ENCODE measurements at places on chromosomes 3 and 15. TPM values are rescaled to one million over a fixed set of nuclear protein-coding genes. Genes with fewer than 3 reads are reported as not detected.
A peak's percentile ranks its signal among the peaks of the same experiment; 100 is the strongest.

AP3B2 gene
- 1.4 TPM for total RNA-seq

GHSR gene
- not detected for total RNA-seq

SIDT1 gene
- total RNA-seq = 1.00 TPM

ANKRD34C gene
- 0.19 TPM for total RNA-seq

HPS3 gene
- total RNA-seq = 16.3 TPM

MFSD1 gene
- 80.3 TPM for total RNA-seq

PYGO1 gene
- 15.4 TPM for total RNA-seq

DNA sequence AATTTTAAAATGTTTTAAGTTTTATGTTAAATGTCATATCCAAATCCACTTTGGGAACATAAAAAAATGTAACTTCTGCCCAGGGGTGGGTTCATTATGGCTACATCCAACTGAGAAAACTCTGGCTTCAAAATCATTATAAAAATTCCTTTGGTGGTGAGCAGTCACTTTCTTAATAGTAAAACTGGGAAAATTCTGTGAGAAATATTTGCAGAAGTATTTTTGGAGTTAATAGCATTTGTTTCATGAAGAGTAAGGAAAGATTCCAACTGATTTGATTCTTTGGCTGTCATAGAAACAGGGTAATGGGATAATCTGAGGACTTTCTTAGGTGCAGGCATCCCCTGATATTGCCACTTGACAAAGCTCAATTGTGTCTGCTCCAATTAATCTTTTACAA is 38.8 kb downstream of the CPA3 start:
- DNase-seq = no peak

DNA sequence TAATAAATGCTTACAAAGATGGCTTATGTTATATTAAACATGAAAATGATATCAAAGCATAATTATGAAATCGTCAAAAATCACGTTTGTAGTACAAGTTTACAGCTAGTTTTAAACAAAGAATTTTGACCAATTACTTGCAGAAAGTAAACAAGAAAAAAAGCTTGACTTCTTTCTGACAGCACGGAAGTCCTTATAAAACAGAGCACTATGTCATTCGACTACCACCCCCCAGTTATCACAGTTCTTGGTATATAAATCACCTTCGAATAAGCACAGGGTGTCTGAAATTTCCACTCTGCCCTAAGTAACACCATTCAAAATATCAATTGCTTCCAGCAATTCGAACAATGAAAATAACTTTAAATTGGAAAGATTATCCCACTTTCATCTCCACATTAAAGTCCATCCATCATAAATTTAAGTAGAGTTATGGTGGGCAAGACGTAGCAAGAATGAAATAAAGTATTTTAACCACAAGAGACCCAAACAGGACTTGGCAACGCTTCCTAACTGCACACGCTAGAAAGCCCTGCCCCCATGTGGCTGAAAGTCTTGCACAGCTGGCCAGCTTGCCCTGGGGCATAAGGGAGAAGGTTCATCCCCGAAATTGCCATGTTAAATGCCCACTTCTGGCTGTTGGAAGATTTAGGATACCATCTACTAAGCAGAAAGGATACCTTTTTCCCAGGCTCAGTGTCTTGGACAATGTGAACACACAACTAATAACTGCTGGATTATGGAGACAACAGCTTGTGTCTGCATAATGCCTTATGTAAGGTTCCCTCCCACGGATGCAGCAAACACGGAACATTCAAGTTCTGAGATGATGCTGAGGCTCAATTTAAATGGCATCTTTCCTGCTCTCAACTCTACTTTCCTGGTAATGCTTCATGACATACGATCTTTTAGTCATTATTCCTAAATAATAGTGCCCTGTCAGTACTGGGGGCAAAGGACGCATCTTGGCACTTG is 116.4 kb upstream of the TJP1 start:
- no peak for DNase-seq

GRCh38 chr15:77024273-77025082 is 29.6 kb downstream of the PSTPIP1 start:
- DNase-seq = peak; percentile 90

DNA sequence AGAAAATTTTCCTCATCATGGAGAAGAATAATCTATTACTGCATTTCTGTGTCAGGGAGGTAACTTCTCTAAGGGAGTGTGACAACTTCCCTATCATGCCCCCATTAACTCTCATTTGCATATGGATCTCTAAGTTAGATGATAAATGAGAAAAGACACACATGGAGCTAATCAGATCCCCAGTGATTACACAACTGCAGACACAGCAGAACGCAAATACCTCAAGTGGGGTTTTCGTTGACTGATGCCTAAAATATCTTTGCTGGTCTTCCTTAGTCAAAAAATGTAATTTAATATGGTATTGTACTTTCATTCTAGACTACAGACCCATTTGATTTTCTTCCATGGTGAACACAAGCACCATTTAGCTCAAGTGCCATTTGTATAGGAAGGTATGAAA is 630.5 kb downstream of the TBL1XR1 start:
- no peak for DNase-seq

DNA sequence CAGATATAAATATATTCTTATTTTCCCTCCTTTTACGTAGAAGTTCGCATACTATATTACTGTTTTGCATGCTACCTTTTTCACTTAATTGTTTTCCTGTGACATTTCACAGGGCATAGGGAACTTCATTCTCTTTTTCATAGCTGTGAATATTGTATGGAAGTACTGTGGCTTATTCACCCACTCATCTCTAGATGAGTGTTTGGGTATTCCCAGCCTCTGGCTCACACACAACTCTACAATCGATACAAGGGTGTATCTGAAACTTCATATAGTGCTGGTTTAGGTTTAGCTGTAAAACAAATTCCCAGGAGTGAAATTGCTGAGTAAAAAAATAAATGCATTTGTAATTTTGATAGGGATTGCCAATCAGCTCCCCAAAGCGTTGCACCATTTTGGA is 55.3 kb upstream of the MAGI1 start:
- no peak for DNase-seq

GRCh38 chr3:74561881-74562280 is 52.6 kb downstream of the CNTN3 start:
- DNase-seq = no peak

DNA sequence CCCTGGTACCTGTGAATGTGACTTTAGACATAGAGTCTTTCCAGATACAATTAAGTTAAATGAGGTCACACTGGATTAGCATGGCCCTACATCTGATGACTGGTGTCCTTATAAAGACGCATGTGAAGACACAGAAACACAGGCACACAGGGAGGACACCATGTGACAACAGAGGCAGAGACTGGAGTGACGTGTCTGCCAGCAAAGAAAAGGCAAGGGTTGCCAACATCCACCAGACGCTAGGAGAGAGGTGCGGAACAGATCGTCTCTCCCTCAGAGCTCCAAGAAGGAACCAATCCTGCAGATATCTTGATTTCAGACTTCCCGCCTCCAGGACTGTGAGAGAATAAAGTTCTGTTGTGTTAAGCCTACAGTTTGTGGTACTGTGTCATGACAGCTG is 42.8 kb downstream of the CX3CR1 start:
- no peak for DNase-seq

- no peak for DNase-seq
Measured at GRCh38 chr3:165903885-165904630, 66.8 kb upstream of the BCHE start.

- no peak for DNase-seq
Measured at GRCh38 chr3:170531657-170532335, 54.1 kb downstream of the SLC7A14 start.

DNA sequence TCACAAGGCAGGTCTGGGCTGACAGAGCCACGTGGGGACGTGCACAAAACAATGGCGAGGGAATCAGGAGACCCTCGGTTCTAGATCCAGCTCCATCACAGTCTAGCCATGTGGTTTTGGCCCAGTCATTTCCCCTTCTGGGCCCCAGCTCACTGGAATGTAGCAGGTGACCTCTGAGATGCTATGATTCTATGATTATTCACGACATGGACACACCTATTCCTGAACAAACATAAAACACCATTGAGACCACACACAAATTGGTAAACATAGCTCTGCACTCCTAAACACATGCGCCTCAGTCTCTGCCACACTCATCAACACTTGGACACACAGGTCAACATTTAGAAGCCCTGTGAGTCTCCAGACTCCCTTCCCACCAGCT is 9.0 kb downstream of the IGDCC4 start:
- no peak for DNase-seq

DNA sequence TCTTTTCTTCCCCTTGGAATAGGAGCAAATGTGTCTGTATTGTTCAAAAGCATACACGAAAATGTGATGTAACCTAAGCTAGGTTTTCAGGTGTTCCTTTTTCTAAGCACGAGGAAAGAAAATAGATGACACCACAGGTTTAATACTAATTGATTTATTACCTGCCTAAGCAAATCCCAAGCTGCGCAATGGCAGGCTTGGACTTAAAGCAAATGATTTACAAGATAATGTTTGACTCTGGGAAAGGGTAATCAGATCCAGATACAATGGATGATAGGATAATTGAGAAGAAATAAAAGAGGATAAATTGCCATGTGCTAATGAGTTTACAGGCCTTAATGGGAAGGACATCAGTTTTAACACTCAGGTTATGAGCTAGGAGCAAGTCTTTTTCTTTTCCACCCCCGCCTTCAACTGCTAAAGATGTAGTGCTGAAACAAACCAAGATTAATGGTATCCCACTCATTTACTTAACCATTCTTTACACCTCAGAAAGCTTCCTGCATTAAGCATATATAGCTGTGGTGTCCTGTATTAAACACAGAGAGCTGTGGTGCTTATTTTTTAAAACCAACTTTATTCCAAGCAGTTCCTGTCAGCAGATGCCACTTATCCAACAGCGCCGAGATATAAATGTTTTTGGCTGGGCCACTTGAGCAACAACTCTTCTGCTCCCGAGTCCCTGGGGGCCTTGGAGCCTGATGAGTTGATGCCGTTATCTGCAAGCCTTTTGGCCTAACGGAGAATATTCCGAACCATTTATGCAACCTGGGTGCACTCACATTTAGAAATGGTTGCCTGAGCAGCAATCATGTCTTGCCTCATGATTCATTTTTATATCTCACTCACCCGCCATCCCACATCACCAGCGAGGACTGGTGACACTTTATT is 205.5 kb downstream of the MECOM start:
- no peak for DNase-seq

GRCh38 chr3:73490453-73491286 is 134.1 kb downstream of the PDZRN3 start:
- no peak for DNase-seq

DNA sequence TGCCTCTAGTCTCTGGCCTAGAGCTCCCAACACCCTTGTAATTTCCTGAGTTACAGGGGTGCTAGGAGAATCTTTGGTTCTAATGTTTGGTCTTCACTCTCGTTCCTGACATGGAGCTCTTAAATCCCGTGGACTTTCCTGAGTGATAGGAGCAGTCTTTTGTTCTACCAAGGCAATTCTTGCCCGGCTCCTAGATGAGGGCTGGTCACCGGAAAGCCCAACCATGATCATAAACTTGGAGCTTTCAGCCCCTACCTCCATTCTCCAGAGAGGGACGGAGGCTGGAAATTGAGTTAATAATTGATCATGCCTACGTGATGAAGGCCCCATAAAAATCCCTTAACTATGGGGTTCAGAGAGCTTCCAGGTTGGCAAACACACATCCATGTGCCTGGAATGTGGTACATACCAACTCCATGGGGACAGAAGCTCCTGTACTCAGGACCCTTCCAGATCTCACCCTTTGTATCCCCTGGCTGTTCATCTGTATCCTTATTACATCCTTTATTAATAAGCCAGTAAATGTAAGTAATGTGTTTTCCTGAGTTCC is 18.8 kb upstream of the GATM start:
- DNase-seq = no peak

GRCh38 chr3:147574621-147575020 is 165.5 kb downstream of the ZIC1 start:
- DNase-seq = no peak

DNA sequence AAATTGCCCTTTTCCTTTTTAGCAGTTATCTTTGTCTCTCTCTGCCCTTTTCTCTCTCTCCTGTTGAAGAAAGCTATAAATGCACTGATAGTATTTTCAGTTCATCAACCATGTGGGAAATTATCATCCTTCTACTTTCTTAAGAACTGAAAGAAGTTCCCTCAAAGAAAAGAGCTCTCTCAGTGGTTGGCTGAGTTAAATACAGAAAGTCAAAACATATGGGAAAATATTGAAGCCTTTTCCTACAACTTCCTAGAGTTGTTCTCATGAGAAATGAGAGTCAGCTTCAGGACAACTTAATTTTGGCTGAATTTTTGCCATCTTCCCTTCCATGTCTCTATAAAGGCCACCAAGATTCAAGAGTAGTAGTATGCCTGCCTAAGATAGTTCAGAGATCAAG is 96.7 kb downstream of the NFKBIZ start:
- no peak for DNase-seq

- no peak for DNase-seq
Measured at GRCh38 chr15:67753891-67754290, 71.4 kb upstream of the SKOR1 start.

GRCh38 chr15:71658827-71659729 is 151.3 kb upstream of the NR2E3 start:
- no peak for DNase-seq

DNA sequence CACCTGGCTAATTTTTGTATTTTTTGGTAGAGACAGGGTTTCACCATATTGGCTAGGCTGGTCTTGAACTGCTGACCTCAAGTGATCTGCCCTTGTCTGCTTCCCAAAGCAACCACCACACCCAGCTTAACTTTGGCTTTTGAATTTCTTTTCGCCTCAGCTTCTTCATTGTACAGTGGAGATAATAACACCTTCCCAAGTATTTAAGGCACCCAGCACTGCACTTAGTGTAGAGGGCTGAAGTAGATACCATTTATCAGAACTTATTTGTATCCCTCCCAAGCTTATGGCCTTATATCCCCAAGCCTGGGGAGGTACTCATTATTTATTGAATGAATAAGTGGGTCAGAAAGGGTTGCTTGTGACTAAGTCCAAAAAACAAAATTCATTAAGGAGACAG is 2.3 kb downstream of the SQOR start:
- no peak for DNase-seq

GRCh38 chr3:4981665-4982494 is 2.6 kb downstream of the BHLHE40 start:
- DNase-seq = no peak

GRCh38 chr3:105385819-105386508 is 19.3 kb downstream of the ALCAM start:
- no peak for DNase-seq

DNA sequence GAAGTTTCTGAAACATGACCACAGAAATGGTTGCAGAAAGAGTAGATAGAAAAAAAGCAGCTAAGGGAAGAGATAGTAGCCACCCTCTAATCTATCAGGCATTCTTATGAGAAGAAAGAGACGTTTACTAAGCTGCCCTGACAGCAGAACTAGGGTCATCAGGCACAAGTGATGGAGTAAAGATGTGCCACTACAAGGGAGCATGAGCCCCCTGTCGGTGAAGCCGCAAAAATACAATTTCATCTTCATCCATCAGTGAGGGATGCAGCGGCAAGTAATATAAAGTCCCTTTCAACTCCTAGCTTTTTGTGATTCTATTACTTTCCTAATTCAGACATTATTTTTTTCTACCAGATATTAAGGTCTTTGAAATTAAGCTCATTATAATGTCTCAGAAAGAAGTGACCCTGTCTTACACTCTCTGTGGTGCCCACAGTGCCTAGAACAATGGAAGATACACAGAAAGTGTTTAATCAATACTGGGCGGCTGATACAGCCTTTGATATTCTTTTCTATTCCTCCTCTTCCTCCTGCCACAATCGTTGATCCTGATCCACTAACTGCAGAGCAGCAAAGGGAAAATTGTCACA is 651.6 kb downstream of the NTRK3 start:
- no peak for DNase-seq

- DNase-seq = peak; percentile 64
Measured at GRCh38 chr3:13539671-13540070, 9.3 kb upstream of the FBLN2 start.

GRCh38 chr3:56086355-56086754 is 381.9 kb downstream of the ERC2 start:
- DNase-seq = no peak
